ENCODE measurements at places on chromosomes 1 and 21. TPM values are rescaled to one million over a fixed set of nuclear protein-coding genes. Genes with fewer than 3 reads are reported as not detected.

DNA sequence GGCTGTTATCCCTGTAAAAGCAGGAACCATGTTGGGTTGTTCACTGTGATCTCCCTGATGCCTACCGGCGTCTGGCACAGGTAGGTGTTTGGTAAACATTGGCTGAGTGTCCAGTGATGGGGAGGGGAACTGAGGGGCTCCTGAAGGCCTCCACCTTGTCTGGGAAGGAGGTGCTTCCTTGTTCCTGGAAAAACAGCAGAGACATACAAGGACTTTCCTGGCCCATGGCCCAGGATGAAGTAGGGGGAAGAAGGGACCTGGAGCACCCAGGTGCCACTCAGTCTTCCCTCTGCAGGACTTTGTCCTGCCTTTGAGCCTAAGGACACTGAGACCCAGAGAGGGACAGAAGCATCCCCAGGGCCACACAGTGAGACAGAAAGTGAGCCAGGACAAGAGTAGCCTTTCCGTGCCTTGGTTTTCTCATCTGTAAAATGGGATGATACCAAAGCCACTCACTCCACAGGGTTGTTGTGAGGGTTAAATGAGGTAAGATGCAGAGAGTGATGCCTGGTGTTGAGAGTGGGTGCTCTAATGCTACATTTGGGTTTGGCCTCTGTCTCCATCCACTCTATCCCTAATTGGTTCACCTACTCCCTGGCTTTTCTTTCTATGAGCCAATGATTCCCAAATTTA is 6.1 kb upstream of the HEYL start:
- no peak for DNase-seq

DNA sequence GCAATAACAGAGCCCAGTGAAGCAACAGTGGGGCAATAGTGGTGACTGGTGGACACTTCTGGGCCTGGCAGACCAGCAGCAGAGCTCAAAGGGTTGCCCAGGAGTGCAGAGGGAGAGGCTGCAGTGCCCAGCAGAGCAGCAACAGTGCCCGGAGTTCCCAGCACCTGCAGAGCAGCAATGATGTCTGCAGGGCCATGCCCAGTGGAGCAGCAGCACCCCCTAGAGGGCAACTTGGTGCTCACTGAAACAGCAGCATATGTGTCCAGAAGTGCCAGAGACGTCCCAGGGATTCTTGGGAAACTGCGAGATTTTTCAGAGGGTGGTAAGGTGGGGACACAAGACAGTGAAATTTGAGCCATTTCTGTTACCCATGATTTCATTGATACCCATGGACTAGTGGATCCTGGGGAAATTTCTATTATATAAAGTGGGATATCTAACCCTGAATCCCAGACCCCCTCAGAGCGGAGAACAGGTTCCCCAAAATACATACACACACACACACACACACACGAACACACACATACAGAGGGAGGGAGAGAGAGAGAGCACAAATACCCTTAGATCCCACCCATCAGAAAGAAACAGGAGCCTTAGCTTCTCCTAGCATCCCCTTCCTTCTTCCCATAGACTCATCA is 156.9 kb upstream of the GJB5 start:
- peak; percentile 83 for DNase-seq

DNA sequence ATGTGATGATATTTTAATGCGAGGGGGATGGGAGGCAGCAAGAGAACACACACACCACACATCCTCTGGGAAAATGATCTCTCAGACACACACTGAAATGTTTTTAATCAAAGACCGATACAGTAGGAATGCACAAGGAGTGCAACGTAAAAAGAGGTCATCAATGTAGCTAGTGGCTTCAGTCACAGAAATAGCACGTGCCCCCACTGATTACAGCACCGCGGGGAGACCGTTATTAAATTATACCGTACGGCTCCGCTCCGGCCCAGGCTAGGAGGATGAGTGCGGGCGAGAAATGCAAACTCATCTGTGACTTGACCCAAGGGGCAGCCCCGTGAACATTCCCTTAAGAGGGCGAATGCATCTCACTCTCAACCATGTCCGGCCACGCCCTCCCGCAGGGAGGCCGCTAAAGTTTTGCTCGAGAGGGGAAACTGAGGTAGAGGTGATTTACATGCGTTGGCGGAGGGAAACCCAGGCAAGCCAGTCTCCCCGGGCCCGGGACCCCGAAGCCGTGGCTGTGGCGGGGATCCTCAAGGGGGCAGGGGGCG is 552 bp downstream of the UBR4 start:
- peak; percentile 53 for DNase-seq

- DNase-seq = no peak
Observed at GRCh38 chr1:41998250-41998649, 79.5 kb upstream of the HIVEP3 start.

DNA sequence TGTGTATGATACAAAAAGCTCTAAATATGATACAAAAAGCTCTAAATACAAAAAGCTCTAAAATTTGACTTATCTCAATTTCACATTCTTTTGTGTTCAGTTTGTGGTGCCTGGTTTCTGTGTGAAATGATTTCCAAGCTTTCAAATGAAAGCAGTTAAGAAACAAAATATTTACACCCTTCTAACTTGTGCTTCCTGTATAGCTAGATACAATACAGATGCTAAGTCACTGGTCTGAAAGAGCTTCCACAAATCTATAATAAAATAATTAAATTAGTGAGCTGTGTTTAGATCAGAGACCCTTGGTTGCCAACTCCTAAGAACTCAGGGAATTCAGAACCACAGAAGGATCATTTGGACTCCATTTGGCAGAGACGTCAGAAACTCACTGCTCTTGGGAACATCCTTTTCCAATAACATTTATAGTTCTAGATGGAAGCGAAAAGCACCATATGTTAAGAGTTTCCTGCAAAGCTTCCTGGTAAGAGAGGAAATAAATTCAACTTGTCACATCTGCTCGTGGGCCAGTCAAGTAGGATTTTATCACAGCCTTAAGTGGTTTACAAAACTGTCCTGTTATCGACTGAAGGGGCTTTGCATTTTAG is 1079.1 kb downstream of the ADGRL2 start:
- no peak for DNase-seq

DNA sequence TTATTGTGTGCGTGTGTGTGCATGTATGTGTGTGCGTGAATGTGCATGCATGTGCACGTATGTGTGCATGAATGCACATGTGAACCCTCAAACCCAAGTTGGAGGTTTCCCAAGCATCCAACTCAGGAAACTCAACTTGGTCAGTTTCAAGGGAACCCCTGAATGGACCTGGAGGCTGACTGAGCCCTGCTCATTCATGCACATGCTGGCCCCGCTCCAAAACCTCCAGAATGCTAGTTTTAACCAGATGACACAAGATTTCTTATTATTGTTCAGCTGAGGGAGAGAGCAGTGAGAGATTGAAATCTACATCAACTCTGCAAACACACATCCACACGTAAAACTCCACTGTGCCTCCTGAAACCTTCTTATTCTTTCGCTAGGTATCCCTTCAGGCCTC is 104.4 kb downstream of the OMA1 start:
- no peak for DNase-seq

NPHS2 gene
- not detected for total RNA-seq

OR2T8 gene
- total RNA-seq = 0.27 TPM

BCAN gene
- total RNA-seq = not detected

TRAF3IP3 gene
- 2.3 TPM for total RNA-seq

GSTM2 gene
- 37.8 TPM for total RNA-seq

CFAP57 gene
- total RNA-seq = not detected
